ENCODE measurements at places on chromosomes 2 and 18.

GRCh38 chr18:32742579-32742978 is 30.2 kb downstream of the KLHL14 start:
- DNase-seq, result no peak

GRCh38 chr2:67965246-67965645 is 97.6 kb downstream of the C1D start:
- no peak for DNase-seq

- no peak for DNase-seq
These were observed 169.3 kb downstream of the ANKRD30B start for GRCh38 chr18:14917311-14917710.

GRCh38 chr2:129061769-129062121 is 743.1 kb upstream of the HS6ST1 start:
- DNase-seq, result no peak

- no peak for DNase-seq
These were observed 11.1 kb upstream of the DGKD start for GRCh38 chr2:233343171-233343705.

GRCh38 chr2:6538607-6539006 is 327.1 kb downstream of the CMPK2 start:
- DNase-seq, result no peak

DNA sequence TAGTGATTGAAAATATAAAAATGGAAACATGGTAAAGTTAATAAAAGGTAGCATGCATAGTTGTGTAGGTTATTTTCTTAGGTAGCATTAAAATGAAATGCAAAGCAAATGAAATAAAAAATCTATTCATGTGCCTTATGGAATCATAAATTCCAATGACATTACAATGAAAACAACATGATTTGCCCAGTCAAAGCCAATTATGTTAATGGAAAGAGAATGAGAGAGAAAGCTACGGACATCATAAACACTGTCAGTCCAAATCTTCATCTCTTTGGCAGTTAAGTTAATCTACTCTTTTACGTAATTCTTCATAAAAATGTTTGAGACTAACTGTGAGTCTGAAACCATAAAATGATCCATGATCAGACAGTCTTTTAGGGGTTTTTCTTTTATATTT is 636.7 kb upstream of the SYT4 start:
- no peak for DNase-seq

DNA sequence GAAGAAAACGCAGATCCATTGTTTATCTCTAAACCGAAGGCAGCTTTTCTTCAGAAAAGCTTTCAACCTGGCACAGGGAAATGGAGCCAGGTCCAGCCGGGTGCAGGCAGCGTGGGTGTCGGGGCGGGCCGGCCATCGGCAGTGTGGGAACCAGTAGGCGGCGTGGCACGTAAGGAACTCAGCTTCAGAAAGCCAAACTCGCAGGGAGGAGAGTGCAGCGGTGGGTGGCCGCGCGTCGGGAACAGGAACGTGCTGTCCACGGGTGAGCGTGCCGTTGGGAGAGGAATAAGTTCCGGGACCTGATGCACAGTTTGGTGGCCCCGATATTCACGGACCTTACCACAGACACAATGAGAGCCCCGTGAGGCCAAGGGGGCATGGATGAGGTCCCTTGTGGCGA is 270.4 kb downstream of the TWIST2 start:
- DNase-seq, result no peak

DNA sequence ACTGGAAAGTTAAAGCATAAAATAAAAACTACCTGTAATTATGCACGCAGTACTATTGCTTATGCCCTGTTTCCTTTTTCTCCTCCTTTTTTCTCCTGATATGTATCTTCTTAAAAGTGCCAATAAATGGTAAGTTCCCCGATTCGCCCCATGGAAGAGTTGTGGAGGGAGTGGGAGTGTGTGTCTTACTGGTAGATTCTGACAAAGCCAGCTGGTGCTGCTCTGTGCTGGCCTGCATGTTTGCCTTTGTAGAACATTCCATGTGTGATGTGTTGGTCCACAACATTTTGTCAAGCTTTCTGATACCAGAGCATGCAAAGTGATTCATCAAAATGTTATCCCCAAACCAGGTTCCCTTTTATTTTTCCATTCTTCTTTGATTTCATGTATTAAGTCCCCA is 356.9 kb upstream of the RAB12 start:
- DNase-seq, result no peak

- DNase-seq, result no peak
These were observed 11.2 kb upstream of the ENOSF1 start for GRCh38 chr18:723541-724080.

DNA sequence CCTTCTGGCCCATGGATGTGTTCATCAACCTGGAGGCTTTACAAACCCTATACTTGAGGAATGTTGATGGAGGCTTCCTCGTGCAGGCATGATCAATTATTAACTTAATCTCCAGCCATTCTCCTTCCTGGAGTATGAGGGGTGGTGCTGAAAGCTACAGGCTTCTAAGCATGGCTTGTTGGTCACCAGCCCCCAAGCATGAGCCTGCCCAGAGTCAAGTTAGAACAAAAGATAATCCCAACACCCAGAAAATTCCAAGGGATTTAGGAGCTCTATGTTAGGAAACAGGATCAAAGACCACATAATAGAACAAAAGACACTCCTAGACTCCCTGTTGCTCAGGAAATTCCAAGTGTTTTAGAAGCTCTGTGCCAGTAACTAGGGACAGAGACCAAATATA is 63.1 kb downstream of the FAM171B start:
- no peak for DNase-seq

DNA sequence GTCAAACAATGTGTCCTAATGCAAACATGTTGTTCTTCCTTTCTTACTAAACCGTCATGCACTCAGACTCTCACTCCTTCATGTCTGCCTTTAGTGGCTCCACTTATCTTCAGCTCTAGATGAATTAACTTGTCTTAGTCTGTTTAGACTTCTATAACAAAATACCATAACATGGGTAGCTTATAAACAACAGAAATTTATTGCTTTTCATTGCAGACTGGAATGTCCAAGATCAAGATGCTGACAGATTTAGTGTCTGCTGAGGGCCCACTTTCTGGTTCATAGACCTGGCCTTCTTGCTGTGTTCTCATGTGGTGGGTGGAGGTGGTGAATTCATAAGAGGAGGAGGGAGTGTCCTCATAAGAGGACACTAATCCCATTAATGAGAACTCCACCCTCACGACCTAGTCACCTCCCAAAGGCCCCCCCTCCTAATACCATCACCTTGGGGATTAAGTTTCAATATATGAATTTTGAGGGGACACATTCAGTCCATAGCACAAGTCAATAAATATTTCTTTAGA is 32.3 kb downstream of the RALBP1 start:
- no peak for DNase-seq

DNA sequence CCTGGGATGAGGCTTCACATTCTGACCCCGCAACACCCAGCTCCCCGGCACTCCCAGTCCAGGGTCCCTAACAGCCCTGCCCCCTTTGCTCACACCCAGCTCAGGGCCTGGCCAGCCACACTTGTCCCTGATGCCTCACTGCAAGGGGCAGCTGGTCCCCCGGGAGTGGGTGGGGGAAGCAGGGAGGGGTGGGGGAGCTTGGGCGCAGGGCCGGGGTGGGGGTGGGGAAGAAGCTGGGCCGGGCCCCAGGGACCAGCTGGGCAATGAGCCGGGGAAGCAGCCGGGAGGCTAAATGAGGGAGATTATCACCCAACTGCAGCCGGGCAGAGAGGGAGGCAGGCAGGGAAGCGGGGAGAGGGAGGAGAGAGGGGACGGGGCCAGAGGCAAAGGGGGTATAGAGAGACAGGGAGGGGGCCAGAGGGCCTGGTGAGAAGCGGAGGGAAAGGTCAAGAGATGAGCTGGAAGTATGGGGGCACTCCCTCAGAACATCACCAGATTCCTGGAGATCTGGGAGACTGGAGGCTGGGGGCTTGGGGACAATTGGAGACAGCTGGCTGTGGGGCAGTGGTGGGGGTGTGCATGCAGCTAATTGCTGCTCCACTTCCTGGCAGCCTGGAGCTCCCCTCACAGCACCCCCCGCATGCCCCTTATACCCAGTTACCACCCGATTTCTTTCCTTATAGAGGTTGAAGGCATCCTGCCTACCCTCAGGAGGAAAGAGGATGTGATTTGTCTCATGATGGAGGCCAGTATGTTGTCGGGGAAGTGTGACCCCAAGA is 2.5 kb upstream of the ASIC4 start:
- DNase-seq, result no peak

DNA sequence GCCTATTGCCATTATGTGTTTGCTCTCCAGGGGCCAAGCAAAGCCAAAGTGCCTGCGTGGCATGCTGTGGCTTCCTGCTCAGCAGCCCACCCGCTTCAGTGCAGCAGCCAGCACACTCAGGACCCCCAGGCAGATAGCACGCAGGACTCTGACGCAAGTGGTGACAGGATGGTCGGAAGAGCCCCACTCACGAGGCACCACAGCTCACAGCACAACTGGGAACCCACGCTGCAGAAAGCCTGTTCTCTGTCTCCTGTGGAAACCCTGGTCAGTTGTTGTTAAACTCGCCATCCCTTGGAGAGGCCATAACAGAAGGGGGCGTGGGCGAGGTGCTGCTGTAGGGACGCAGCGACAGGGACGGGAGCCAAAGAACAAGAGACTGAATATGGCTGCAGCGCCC is 76.4 kb downstream of the HDAC4 start:
- no peak for DNase-seq

DNA sequence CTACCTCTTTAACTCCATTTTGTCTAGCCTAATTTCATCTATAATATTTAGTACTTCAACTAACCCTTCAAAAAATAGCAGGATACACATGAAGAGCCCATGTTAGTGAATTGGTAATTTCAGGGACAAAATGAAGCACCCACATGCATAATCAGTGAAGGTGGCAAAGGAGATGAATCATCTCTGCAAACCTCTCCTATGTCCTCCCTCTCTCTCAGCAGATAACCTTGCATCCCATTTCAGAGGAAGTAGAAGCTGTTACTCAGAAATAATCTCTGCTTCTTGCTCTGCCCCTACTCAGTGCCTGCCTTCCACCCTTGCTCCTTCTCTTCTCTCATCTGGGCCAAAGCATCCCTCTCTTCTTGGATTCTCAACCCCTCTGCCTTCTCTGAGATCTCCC is 60.2 kb upstream of the CAVIN2 start:
- no peak for DNase-seq

- DNase-seq, result no peak
These were observed 188.4 kb downstream of the KCNS3 start for GRCh38 chr2:18066894-18067293.

GRCh38 chr2:233829193-233830110 is 24.9 kb downstream of the HJURP start:
- no peak for DNase-seq

- no peak for DNase-seq
These were observed 567.6 kb downstream of the PLCL1 start for GRCh38 chr2:198371921-198372543.

DNA sequence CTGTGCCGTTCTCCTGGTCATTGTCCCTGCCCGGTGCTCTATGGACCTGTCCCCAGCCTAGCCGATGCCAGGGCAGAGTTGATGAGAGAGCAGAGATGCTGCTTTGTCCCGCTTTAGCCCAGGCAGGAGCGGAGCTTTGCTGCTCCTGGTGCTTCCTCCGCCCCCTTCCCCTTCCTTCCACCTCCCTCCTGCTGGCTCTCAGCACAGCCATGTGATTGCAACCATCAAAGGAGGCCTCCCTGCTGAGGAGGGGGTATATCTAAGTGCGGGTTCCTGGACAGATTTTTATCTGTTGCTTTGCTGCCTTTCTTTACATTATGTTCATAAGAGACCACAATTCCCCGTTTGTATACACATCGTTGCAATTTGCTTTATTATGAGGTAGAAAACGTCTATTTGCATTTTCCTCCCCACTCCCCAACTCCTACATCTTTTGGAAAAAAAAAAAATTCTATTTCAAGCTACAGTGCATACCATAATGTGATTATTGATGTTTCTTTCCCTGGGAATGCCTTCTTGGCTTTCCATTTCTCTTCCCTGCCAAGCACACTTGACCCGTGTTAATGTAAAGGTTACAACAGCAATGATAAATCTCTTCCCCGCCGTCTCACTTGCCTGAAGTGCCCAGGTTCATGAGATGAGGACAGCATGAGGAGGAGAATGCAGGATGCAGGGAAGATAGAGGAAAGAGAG is 25.4 kb downstream of the ALPK2 start:
- no peak for DNase-seq

DNA sequence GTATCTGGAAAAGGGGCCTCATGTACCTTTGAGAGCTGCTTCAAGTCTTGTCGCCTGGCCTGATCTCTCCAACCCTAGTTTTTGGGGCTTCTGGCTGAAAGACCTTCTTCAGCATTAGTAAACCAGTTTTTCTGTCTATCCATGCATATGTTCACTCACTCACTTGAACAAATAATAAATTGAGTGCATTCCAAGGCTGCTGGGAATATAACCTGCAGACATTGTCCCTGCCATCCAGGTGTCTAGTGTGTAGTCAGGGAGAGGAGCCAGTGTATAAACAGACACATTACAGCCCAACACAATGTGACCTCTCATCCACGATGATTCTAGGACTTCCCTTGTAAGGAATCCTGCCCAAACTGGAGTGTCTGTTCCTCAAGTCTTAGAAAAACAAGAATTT is 262.1 kb downstream of the PRKCE start:
- DNase-seq, result no peak

- DNase-seq, result no peak
These were observed 18.5 kb downstream of the TRAF3IP1 start for GRCh38 chr2:238338710-238339394.

GRCh38 chr2:12302140-12302539 is 414.6 kb upstream of the TRIB2 start:
- DNase-seq, result no peak

DNA sequence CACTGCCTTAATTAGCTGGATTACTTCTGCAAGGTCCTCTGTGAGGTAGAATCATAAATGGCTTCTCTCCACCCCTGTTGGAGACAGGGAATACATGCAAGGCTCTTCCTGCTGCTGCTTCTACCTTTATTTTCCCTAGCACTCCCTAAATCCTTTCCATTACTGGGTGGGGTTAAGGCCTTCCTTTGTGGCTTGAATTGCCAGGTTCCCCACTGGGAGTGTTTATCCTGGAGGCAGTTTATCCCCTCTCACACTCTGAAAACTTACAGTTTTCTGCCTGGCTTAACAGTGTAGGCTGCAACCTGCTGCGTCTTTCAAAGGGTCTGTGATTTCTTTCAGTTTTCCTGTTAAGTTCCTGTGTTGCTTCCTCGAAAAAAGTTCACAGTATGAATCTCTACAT is 1062.3 kb upstream of the CRIM1 start:
- DNase-seq, result no peak

- DNase-seq, result no peak
These were observed 146.9 kb downstream of the MEMO1 start for GRCh38 chr2:31863867-31864266.

DNA sequence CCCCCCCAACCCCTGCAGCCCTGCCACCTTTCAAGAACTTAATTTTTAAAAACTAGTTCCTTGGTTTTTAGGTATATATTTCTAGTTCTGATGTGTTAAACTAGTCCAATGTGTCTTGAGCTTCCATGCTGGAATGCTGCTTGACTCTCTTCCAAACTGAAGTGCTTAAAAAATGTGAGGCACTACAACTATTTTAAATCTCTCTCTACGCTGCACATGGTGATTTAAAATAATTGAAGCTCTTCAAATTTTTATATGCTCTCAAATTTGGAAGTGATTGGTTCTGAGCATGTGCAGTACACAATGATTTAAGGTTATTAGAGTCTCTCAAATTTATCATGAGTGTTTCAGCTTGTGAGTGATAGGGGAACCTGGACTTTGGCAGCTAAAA is 192.6 kb upstream of the ZEB2 start:
- DNase-seq, result no peak
